Fibroblast of upper back skin (primary cell): ENCODE measurements at places on chromosomes 13 and 19.

- DNase-seq, result no peak
Measured at GRCh38 chr13:76132532-76132931, 496.4 kb downstream of the LMO7 start.

- DNase-seq, result no peak
Measured at GRCh38 chr19:29171525-29171924, 41.4 kb downstream of the UQCRFS1 start.

GRCh38 chr13:72062566-72062965, 195.6 kb upstream of the DACH1 start:
- no peak for DNase-seq

- no peak for DNase-seq
Measured at GRCh38 chr13:51451134-51451466, 1.7 kb downstream of the INTS6 start.

DNA sequence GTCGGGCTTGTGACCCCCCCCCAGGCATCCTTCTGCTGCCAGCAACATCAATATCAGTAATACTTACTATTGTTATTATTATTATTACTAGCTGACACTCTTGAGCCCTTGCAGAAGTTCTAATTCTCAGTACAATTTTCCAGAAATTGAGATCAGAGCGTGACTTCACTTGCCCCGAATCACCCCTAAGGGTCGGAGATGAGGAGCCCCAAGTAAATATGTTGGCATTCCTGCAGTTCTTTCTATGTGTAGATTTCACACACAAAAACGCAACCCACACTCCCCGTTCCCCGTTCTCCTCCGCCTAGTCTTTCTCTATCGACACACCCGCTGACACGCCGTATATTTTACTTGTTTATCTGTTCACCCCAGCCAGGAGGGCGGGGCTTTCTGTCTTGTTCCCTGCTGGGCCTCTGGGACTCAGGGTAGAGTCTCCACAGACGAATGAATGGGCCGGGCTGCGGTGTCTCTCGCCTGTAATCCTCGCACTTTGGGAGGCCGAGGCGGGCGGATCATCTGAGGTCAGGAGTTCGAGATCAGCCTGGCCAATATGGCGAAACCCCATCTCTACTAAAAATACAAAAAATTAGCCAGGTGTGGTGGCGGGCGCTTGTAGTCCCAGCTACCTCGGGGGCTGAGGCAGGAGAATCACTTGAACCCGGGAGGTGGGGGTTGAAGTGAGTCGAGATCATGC, 14.7 kb downstream of the TLE5 start:
- peak; percentile 72 for DNase-seq

DNA sequence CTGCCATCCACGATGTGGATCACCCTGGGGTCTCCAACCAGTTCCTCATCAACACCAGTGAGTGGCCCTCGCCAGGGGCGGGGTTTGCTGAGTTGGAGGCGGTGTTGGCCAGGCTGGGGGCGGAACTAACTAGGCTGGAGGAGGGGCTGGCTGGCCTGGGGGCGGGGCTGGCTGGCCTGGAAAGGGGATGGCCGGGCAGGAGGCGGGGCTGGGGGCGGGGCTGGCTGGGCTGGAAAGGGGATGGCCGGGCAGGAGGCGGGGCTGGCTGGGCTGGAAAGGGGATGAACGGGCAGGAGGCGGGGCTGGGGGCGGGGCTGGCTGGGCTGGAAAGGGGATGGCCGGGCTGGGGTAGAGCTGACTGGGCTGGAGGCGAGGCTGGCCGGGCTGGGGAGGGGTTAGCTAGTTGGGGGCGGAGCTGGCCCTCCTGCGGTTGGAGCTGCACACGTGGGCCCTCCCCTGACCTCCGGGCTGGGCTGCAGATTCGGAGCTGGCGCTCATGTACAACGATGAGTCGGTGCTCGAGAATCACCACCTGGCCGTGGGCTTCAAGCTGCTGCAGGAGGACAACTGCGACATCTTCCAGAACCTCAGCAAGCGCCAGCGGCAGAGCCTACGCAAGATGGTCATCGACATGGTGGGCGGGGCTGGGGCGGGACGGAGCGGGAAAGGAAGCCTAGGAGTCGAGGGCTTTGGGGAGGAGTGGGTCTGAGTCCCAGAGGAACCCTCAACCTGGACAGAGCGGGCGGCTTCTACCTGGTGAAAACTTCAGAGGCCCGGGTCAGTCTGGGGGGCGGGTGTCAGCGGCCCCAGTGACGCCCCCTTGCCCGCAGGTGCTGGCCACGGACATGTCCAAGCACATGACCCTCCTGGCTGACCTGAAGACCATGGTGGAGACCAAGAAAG, 41.0 kb downstream of the PDE4A start:
- peak; percentile 89 for DNase-seq

DNA sequence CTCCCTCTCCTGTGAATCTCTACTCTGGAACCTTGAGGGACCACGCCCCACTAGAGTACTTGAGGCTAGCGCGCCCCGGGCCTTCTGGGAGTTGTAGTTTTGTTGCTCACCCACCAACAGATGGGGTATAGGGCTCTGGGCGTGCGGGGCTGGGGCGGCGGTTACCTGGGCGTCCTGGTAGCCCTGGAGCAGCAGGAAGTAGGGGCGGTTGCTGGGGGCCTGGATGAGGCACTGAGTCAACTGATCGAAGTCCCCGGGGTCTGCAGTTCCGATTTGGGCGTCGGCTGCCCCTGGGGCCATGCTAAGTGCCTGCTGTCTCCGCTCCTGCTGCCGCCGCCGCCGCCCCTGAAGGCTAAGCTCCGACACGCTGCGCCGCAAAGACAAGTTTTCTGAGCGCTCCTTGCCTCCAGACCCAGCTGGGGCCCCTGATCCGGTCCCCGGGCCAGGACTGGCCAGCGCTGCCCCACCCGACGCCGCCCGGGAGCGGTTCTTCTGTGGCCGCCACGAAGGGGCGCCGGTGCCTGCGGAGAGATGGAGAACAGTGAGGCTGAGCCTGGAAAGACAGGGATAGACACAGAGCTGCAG, 5.3 kb downstream of the RASIP1 start:
- no peak for DNase-seq

- peak; percentile 73 for DNase-seq
Measured at GRCh38 chr13:45989607-45990006, 62.9 kb downstream of the ZC3H13 start.

GRCh38 chr13:33052506-33053280, 36.5 kb downstream of the KL start:
- DNase-seq, result peak; percentile 70

DNA sequence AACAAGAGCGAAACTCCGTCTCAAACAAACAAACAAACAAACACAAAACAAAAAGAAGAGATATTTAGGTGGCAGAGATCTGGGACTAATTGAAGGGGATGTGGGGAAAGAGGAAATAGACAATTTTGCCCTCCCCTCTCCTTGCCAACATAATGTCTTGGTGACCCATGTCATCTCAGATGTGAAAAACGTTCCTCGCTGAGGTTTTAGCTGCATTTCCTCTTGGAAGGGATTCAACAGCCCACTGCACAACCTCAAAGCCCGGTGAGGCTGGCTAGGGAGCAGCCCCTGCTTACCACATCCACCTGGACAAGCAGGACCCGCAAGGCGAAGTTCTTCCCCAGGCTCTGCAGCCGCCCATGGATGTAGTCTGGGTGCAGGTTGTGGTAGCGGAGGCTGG, 4.9 kb downstream of the ERCC1 start:
- no peak for DNase-seq

DNA sequence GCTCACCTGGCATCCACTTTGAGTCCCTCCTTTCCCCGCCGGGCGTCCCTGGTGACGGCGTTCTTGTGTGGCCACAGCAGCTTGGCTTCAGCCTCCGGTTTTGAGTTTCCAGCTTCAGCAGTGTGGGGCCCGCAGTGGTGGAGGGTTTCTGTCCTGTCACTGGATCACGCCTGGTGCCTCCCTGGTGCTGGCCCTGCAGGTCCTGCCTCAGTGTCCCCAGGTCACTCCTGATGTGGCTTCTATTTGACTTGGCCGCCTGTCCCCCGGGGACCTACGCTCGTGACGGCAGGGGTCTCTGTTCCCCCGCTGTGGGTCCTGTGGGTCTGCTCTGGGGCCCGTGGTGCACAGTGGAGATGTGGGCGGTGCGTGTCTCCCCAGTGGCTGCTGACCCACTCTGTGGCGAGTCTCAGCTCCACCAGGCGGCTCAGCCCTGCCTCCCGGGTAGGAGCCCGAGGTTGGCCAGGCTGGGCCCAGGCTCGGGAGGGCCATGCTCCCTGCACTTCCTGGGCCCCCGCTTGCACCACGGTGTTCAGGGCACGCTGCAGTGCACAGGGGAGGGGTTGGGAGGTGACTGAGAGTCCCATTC, 1.9 kb downstream of the ATP4B start:
- DNase-seq, result no peak

DNA sequence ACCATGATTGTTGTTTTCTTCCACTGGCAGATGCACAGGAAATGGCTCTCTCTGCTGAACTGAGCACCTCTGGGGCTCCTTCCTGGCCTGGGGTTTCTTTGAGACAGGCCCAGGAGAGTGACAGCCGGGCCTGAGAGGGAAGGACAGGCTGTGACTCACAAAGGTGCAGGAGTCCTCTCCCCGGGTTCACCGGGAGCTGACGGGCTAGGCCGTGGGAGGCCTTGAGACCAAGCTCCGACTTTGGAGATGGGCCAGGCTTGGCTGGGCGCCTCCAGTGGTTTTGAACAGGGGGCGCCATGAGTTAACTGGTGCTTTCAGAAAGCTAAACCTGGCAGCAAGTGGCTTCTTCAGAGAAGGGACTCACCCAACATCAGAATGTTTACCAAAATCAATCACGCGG, 143.4 kb downstream of the URI1 start:
- no peak for DNase-seq

GRCh38 chr13:71285700-71286099, 581.3 kb downstream of the DACH1 start:
- no peak for DNase-seq

DNA sequence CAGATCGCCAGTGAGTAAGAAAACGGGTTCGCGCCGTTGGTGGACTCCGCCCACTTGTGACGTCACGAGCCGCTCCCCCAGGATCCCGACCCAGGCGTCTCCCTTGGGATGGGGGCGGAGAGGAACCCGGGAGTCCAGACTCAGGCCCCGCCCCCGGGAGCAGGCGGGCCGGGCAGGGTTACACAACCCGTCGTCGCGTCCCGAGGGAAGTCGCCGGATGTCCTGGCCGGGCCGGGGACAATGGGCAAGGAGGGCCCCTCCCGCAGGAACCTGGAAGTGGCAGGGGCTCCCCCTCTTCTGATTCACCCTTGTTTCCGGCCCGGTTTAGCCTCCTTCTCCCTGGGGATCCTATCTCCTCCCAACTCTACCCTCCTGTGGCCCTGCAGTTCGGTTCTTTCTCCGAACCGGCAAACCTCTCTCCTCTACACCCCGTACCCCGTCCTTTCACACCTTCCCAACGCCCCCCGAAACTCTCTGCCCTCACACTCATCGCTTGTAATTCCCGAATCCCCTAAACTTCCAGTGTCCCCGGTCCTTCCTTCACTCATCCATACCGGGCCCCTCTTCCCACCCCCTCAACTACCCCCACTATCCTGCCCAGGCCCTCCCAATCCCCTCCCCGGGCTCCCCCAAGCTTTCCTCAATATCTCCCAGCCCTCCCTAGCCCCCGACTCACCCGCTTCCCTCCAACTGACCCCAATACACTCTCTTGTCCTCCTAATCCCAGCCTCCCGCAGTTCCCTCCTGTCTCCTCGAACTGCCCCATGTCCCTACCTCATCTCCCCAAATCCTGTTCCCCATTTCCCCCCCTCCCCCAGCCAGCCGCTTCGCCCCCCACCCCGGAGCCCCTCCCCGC, 20.0 kb upstream of the ERCC1 start:
- DNase-seq, result peak; percentile 89

- no peak for DNase-seq
Measured at GRCh38 chr13:30857636-30858035, 48.4 kb upstream of the MEDAG start.

DNA sequence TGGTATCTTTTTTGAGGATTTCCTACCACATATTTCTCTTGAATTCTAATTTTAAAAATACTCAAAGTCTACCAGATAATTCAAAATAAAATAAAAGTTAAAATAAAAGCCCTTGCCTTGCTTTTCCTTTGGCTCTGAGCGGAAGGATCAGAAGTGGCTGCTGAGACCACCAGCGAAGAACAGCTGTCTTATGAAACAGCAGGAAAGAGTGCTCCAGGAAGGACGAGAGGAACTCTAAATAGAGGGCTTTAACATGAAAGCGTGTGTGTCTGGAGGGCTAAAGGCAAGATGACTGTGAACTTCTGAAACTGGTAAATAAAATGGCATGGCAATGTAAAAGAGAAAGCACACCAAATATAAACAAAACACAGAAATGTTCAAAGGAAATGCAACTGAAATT, 521.5 kb upstream of the SPRY2 start:
- DNase-seq, result peak; percentile 37

DNA sequence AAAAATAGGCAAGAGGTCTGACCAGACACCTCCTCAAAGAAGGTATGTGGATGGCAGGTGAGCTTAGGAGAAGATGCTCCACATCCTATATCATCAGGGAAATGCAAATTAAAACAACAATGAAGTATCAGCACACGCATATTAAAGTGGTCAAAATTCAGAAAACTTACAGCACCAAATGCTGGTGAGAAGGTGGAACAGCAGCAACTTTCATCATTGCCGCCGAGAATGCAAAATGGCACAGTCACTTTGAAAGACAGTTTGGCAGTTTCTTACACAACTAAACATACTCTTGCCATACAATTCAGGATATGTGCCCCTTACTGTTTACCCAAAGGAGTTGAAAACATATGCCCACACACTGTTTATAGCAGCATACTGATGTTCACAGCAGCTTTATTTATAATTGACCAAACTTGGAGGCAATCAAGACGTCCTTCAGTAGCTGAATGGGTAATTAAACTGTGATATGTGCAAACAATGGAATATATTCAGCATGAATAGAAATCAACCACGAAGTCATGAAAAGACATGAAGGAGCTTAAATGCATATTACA, 22.5 kb downstream of the OR10H4 start:
- no peak for DNase-seq

DNA sequence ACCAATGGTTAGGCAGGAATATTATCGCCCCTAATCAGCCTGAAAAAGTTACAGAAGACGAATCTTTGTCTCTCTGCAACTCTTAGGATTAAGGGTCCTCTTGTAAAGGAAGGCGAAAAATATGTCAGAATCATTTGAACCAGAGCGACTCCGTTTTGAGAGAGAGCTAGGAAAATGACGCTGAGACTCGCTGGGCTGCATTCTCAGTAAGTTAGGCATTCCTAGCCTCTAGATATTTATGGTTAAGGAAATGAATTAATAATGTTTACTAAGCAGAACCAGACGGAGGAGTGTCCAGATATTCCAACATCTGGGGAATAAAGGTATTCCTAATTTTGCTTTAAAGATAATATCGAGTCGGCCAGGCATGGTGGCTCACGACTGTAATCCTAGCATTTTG, 755 bp upstream of the ZNF726 start:
- no peak for DNase-seq

DNA sequence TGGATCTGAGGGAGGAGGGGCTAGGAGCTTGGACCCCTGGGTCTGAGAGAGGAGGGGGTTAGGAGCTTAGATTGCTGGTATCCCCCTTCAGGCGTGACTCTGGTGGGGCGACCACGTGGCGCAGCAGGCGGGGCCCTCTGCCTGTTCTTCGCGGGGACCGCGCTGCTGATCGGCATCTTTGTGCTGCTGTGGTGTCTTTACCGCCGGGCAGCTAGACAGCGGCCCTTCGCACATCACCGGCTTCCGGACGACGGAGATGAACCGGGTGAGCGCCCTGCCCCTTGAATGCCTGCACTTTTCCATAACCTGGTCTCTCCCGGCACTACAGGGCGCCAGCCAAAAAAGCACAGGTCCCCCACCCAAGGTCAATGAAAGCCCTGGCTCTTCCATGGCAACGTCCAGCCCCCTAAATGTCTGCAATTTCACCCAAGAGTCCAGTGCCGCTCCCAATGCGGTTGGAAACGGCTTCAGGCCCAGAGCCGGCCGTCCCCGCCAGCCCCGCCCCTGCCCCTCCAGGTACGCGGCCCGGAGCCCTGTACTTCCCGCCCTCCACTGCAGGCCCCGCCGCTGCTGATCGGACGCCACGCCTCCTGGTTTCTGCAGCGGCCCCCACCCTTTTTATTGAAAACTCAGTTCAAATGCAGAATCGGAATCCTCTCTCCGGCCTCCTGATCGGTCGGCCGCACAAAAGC, 2.8 kb downstream of the GFY start:
- DNase-seq, result no peak
